ENCODE measurements at places on chromosomes 4 and X.

DNA sequence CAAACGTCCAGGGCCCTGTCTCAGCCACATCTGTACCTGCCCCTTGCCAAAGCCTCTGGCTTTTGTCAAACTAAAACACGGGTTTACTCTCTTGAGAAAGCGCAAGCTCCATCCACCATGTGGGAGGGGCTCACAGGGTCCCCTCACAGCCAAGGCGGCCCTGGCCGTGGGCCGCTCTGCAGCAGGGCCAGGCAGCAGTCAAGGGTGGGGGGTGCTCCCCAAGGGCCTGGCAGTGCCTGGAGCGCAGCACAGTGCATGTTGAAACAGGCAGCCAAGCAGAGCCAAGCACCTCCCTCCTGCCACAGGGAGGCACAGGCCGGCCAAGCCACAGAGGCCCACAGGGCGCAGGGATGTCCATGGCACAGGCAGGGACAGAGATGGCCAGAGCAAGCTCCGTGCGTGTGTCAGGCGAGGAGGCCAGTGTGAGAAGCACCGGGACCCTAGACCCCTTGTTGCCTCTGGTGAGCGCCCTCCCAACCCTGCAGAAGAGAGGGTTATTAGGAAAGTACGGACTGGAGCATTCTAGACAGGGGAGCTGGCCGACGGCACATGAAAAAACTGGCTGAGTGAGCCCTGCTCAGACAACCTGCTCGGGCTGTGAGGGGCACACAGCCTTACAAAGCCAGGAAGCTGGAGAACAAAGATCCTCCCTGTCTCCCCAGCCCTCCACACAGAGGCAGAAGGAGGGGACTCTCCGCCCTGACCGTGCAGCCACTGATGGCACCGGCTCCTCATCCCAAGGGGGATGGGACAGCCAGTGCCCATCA is 39.0 kb downstream of the FAM53A start:
- no peak for DNase-seq

- no peak for DNase-seq
Observed at GRCh38 chr4:100022792-100023222, 72.7 kb upstream of the H2AZ1 start.

- DNase-seq: peak; percentile 1
Observed at GRCh38 chrX:19964017-19964710, 26.7 kb downstream of the BCLAF3 start.

DNA sequence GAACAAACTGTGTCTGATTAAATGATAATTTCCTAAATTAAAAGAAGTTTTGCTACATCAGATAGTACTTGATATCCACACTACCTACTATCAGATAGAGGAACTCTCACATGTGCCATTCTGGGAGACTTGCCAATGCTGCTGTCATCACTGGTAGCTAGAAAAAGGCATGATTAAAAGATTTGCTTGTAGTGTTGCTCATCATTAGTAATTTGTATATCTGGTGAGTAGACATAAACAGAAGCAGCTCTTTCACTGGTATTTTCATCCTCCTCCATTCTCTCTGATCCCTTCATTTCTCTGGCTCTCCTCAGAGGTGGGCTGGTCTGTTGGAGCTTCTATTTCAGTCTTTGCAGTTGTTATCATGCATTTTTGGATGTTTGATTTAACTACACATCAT is 56.0 kb downstream of the SPRY1 start:
- DNase-seq: no peak

GRCh38 chr4:169225058-169225751 is 45.6 kb downstream of the SH3RF1 start:
- DNase-seq: no peak

GRCh38 chr4:10107111-10108091 is 9.2 kb downstream of the WDR1 start:
- no peak for DNase-seq

DNA sequence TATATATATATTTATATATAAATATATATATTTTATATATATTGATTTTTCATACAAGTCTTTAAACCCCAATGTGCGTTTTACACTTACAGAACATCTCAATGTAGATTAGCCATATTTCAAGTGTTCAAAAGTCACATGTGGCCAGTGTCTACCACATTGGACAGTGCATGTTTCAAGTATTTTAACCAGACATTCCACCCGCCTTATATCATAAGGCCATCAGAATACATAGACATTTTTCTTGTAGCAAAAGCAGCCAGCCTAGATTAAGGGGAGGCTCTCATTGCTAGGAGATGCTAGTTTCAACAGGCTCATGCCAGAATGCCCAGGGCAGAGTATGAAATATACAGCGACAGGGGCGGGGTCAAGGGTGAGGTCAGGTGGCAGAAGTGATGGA is 202.0 kb downstream of the NR3C2 start:
- no peak for DNase-seq

- DNase-seq: no peak
Observed at GRCh38 chr4:82770607-82771006, 28.0 kb downstream of the SCD5 start.

- no peak for DNase-seq
Observed at GRCh38 chr4:73772363-73772762, 32.0 kb downstream of the CXCL8 start.

- DNase-seq: no peak
Observed at GRCh38 chr4:93617606-93618005, 210.9 kb upstream of the ATOH1 start.

DNA sequence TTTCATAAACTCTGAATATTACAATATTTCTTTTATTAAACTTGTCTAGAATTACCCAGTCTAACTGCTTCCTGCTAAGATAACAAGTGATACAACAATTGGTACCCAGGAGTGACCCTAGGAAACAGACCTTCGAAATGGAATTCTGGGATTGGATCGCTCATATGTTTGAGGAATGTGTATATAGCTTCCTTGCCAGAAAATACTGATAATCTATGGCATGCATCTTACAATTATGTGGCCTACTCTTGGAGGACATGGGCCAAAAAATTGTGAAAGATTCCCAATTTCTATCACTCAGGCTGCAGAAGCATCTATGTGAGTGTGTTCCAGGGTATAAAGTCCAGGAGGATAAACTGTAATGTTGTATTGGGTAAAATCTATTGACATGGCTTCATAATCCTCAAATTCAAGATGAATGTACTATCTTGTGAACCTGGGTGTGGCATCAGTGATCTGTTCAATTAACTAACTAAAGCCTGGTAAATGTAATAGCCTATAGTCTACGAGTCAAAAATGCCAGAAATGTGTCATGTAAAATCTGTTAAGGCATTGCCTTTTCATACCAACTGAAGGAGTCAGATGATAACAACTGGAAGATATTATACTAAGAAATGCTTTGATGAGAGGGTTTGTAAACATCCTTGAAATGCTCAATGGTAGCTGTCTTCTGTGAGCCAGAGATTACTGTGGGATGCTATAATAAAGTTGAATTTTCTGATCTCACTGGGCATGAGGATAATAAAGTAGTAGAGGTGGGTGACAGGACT is 1499.3 kb downstream of the PCDH7 start:
- DNase-seq: no peak

- peak; percentile 72 for DNase-seq
Observed at GRCh38 chr4:122577808-122578781, 42.8 kb downstream of the IL21 start.

DNA sequence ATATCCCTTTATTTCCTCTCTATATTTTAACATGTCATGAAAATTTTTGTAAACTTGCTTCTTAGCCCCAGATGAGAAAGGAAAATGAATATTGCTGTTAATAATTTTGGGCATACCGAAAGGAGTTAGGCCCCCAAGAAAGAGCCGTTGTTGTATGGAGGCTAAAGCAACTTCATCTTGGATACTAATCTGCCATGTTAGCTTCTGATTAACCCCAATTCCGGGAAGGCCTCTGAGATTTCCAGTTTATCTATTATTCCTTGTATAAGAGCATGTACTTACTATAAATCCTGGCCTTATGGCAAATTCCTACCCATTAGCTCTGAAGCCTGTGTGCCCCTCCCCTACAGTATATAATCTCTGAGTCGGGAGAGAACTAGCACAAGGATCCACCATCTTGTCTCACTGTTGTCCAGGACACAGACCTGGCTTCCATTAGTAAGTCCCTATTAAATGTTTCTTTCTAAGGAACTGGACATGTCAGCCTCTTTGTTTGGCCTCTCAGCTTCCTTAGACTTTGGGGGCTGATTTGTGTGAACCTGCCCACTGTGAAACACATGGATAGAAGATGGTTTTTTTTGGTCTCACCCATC is 20.9 kb upstream of the PLA2G12A start:
- no peak for DNase-seq

GRCh38 chr4:3867403-3868100 is 101.4 kb downstream of the ADRA2C start:
- no peak for DNase-seq

DNA sequence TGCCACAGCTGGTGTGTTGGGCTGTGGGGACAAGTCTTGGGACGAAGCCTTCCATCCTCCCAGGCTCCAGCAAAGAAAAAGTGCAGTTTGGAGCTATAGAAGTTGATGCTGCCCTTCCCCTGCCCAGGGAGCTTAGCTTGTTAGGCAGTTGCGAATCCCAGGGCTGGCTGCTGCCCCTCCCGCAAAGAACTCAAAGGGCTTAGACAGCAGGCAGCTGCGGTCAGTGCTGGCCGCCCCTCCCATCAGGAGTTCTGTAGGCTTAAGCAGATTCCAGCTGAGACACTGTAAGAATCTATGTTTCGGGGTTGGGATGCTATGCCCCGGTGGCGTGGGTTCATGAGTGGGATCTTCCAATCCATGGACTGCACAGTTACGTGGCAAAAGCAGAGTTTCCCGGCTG is 956.7 kb downstream of the GLUD2 start:
- DNase-seq: no peak

GRCh38 chrX:13899607-13900006 is 82.7 kb upstream of the GPM6B start:
- DNase-seq: no peak

DNA sequence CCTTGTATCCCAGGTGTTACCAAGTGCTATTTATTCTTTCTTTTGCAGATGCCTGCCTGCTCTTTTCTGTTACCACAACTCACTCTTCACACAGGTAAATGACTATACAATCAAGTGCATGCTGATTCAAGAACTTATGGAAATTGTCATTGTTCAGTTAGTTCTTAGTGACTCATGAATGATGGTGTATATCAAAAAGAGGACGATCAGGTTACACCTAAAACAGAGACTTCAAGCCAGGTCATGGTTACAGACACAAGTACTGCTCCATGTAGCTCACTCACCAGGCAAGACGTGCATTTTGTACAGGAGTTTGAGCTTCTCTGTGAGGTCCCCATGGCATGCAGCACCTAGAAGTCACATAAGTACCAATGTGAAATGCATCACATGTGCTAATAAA is 59.3 kb upstream of the UCP1 start:
- DNase-seq: no peak

GRCh38 chr4:48831532-48832030 is 693 bp downstream of the OCIAD1 start:
- no peak for DNase-seq

- no peak for DNase-seq
Observed at GRCh38 chr4:39464886-39465501, 6.1 kb downstream of the LIAS start.

- DNase-seq: no peak
Observed at GRCh38 chr4:3303923-3304710, 11.3 kb downstream of the RGS12 start.

GRCh38 chrX:55480390-55481062 is 9.1 kb downstream of the USP51 start:
- DNase-seq: no peak

DNA sequence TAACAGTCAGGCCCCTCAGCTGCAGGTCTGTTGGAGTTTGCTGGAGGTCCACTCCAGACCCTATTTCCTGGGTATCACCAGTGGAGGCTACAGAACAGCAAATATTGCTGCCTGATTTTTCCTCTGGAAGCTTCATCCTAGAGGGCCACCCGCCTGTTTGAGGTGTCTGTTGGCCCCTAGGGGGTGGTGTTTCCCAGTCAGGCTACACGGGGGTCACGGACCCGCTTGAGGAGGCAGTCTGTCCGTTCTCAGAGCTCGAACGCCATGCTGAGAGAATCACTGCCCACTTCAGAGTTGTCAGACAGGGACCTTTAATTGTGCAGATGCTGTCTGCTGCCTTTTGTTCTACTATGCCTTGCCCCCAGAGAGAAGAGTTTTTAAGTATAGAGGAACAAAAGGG is 160.8 kb downstream of the DKK2 start:
- DNase-seq: no peak

DNA sequence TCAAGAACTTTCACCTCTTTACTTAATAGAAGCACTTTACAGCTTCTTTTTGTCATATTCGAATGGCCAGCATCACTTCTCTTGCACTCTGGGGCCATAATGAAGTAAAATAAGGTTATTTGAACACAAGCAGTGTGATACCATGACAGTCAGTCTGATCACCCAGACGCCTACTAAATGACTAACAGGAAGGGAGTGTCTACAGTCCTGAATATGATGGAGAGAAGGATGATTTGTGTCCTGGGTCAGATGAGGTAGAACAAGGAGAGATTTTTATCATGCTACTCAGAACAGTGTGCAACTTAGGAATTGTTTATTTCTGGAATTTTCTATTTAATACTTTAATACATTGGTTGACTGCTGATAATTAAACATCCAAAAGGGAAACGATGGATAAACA is 284.2 kb upstream of the F9 start:
- no peak for DNase-seq

- no peak for DNase-seq
Observed at GRCh38 chr4:28269426-28269825, 1408.8 kb downstream of the STIM2 start.

DNA sequence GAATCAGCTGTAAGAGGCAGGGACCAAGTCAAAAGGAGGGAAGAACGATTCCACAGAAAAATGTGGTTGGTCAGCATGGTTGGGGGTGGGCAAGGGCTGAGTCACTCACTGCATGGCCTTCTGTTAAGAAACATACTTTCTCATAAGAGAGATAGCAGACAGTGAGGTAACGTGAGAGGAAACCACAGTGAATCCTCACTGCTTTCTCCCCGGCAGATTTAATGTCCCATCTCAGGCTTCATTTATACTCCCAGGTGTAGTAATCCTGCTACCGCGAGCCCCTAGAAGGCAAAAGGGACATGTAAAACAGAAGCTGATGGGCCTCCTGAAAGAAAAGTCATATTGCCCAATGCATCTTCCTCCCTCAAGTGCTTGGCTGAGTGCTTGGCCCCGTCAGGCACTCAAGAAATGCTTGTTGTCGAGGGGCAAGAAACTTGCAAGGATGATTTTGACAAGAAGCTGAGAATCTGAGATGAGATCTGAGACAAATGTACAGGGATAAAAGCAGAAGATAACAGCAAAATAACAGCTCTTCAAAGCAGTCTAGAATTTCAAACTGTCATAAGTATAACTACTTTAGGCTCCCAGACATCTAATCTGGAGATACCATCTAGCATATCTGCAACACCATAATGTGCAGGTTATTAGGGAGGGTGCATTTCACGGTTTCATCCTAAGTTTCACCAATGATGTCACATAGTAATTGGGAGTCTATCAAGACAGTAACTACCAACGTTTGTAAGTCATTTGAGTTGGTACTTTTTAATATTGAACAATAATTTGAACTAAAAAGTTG is 40.2 kb downstream of the SH3KBP1 start:
- DNase-seq: no peak

- no peak for DNase-seq
Observed at GRCh38 chrX:88612870-88613329, 134.1 kb upstream of the CPXCR1 start.

DNA sequence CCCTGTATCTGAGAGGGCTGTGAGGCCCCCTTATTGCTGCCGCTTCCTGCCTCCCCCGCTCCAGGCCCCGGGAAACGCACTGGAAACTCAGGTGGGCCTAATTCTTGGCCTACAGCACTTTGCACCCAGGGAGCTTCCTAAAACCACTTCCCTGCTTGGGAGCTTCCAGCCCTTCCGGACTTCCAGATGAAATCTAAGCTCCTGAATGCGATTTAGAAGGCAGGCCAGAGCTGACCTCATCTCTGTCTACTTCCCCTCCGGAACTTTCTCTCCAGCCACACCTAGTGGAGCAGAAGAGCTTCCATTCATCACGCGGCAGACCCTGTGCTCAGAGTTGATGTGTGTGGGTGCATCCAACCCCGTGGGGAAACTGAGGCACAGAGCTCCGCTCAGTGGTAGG is 84.2 kb downstream of the SORCS2 start:
- no peak for DNase-seq

Data from T-helper 22 cell (primary cell).